NCI-H1436 treated with DMSO at 0.1 percent for 48 hours (cell line): ENCODE measurements at places on chromosomes 4 and X.

GRCh38 chrX:129957241-129958082 lies 25.0 kb upstream of the BCORL1 start:
- no peak for DNase-seq

DNA sequence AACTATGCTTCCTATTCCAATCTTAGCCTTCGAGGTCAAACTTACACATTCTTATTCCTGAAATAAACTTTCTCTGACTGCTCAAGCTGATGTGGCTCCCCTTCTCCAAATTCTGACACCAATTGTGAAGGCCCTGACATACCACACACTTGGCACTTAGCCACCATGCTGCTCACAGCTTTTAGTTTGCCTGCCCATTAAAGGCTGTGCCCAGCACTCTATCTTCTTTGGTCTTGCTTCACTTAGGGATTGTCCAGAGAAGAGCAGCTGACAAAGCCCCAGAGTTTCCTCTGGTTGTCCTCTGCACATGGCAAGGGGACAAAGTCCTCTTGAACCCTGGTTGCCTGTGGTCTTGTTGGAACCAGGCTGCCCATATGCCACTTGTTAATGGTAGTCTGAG lies 126.1 kb downstream of the ARHGEF9 start:
- no peak for DNase-seq

DNA sequence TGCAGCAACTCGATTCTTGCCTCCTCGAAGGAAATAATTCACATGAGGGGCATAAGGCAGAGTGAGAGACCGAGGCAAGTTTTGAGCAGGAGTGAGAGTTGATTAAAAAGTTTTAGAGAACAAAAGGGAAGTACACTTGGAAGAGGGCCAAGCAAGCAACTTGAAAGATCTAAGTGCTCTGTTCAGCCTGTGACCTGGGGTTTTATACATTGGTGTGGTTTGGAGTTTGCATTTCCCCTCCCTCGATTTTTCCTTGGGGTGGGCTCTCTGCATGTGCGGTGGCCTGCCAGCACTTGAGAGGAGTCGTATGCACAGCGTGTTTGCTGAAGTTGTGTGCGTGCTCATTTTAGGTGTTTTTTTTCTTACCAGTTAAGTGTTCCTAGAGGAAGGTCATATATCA lies 356.4 kb downstream of the KLHL4 start:
- DNase-seq: no peak

GRCh38 chrX:134626434-134626833 lies 31.8 kb downstream of the PLAC1 start:
- no peak for DNase-seq

DNA sequence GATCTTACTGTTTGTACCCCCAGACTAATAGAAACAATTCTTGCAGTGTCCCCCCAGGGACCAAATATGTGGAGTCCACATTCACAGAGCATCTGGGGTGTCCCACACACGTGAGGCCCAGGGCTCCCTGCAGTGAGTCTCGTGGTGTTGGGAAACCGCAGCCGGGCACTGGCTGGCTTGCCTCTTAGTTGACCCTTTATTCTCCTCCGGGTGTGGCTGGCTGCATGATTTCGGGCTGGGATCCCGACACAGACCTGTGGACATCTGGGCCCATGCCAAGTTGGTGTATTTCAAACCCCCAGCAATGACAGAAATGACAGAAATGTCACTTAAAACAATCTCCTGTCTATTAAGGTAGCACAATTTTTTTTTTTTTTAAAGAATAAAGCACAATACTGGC lies 15.6 kb upstream of the CLDN24 start:
- no peak for DNase-seq

DNA sequence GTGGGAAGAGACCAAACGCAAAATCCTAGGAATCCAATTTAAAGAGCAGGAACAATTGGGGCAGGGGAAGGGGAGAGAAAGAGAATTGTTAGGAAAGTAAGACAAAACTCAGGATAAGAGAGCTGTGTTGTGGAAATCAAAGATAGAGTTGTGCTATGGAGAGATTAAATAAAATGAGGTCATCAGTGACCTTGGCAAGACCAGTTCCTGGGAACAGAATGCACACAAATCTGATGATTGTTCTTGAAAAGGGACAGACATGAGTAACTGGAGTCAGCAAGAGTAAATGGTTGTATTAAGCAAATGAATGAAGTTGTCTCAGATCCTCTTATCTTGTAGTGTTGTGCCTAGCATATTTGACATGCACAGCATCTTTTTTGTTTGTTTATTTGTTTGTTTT lies 267.4 kb downstream of the IL1RAPL1 start:
- DNase-seq: no peak
